A549 treated with GW870086 at 1 μM for 4 hours (cell line): ENCODE measurements at places on chromosomes 16 and 17. TPM values are rescaled to one million over a fixed set of nuclear protein-coding genes. Genes with fewer than 3 reads are reported as not detected.

The LDHD gene
- 0.46 to 0.95 TPM (median 0.75 TPM) in 5 replicates for total RNA-seq

The TGFB1I1 gene
- 42.6 to 65.2 TPM (median 48.3 TPM) in 5 replicates for total RNA-seq

The MRPL27 gene
- total RNA-seq, result 135 to 155 TPM (median 143 TPM) in 5 replicates

The CCDC200 gene
- total RNA-seq, result not detected in 5 replicates

The MAP3K3 gene
- 13.1 to 17.9 TPM (median 16.0 TPM) in 5 replicates for total RNA-seq

The GNAO1 gene
- 0.46 to 0.86 TPM (median 0.65 TPM) in 5 replicates for total RNA-seq

The CLTC gene
- 170 to 205 TPM (median 197 TPM) in 5 replicates for total RNA-seq

The NEUROD2 gene
- total RNA-seq, result not detected in 5 replicates

The HOXB1 gene
- not detected in 5 replicates for total RNA-seq

The CASKIN2 gene
- total RNA-seq, result 7.2 to 13.6 TPM (median 11.7 TPM) in 5 replicates

The PARN gene
- total RNA-seq, result 34.4 to 46.3 TPM (median 37.2 TPM) in 5 replicates

The HASPIN gene
- total RNA-seq, result 12.9 to 15.5 TPM (median 13.7 TPM) in 5 replicates

The TEX19 gene
- total RNA-seq, result 0.37 to 0.51 TPM (median 0.45 TPM) in 5 replicates

The C16orf89 gene
- total RNA-seq, result not detected in 5 replicates

The FBF1 gene
- total RNA-seq, result 5.6 to 8.5 TPM (median 7.9 TPM) in 5 replicates

The KCNG4 gene
- total RNA-seq, result not detected in 5 replicates

The COX6A2 gene
- not detected in 5 replicates for total RNA-seq

The SLC6A2 gene
- total RNA-seq, result 0.03 to 0.07 TPM in 2 of 5 replicates, not detected in the others

The FADS6 gene
- 0.09 TPM in 1 of 5 replicates, not detected in the others for total RNA-seq

The PLA2G10 gene
- total RNA-seq, result 0.29 to 0.42 TPM (median 0.36 TPM) in 4 of 5 replicates, not detected in the other

The NPIPA7 gene
- total RNA-seq, result 6.2 to 20.0 TPM (median 8.9 TPM) in 5 replicates

The TMEM208 gene
- 87.8 to 98.8 TPM (median 94.3 TPM) in 5 replicates for total RNA-seq

The FAM83G gene
- total RNA-seq, result 31.1 to 38.4 TPM (median 37.7 TPM) in 5 replicates

The ZNF423 gene
- total RNA-seq, result 0.05 to 0.27 TPM (median 0.15 TPM) in 5 replicates

The PRAC1 gene
- not detected in 5 replicates for total RNA-seq

The PRR35 gene
- total RNA-seq, result 0.13 to 0.22 TPM (median 0.17 TPM) in 4 of 5 replicates, not detected in the other

The TNRC6A gene
- 22.5 to 30.6 TPM (median 27.6 TPM) in 5 replicates for total RNA-seq

The CRHR1 gene
- 0.20 TPM in 1 of 5 replicates, not detected in the others for total RNA-seq

The SRL gene
- 0.07 TPM in 2 of 5 replicates, not detected in the others for total RNA-seq

The CCL18 gene
- 0.19 TPM in 1 of 5 replicates, not detected in the others for total RNA-seq

The MYO15B gene
- 38.8 to 59.9 TPM (median 49.7 TPM) in 5 replicates for total RNA-seq

The CIBAR2 gene
- not detected in 5 replicates for total RNA-seq

The TPSAB1 gene
- 0.09 TPM in 1 of 5 replicates, not detected in the others for total RNA-seq

The RNFT1 gene
- total RNA-seq, result 10.8 to 14.8 TPM (median 12.2 TPM) in 5 replicates

The PIK3R6 gene
- total RNA-seq, result not detected in 5 replicates

The BIRC5 gene
- 95.9 to 111 TPM (median 104 TPM) in 5 replicates for total RNA-seq

The MYADML2 gene
- not detected in 5 replicates for total RNA-seq

The CSNK2A2 gene
- 49.0 to 61.7 TPM (median 53.8 TPM) in 5 replicates for total RNA-seq

The CCL4 gene
- 0.15 TPM in 1 of 5 replicates, not detected in the others for total RNA-seq
